ENCODE measurements at places on chromosomes 11 and 22.

DNA sequence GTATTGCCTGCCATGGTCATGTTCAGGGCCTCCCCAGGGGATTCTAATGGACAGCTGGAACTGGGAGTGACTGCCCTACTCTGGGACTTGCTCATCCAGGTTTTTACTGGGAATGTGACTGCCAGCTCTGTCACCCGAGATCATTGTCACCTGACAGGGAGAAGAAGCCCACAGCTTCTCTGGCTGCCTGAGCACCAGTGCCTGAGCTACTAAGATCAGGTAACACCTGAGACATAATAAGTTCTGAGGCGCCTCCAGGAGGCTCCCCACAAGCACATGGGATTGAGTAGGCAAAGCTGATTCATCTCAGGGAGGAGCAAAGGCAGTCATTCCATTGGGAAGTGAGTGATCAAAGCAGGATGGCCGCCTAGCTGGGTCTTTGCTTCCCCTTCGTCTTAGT lies 84.2 kb upstream of the GALNT18 start:
- DNase-seq, result no peak

DNA sequence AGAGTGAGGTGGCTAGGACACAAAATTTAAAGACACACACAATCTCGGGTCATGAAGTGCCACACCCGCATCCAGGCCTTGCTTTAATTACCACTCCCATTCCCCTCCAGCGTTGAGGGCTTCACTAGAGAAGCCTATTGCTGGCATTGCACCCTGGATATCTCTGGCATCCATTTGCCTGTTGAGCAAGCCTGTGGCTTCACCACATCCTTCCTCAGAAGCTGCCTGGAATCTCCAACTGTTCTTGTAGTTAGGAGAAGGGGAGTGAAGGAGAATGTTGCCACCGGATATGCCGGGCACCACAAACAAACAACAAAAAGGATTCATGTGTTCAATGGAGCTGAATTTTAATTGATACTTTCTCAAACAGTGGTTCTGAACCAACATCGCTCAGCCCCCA lies 34.4 kb upstream of the RCN1 start:
- DNase-seq, result peak; percentile 64

DNA sequence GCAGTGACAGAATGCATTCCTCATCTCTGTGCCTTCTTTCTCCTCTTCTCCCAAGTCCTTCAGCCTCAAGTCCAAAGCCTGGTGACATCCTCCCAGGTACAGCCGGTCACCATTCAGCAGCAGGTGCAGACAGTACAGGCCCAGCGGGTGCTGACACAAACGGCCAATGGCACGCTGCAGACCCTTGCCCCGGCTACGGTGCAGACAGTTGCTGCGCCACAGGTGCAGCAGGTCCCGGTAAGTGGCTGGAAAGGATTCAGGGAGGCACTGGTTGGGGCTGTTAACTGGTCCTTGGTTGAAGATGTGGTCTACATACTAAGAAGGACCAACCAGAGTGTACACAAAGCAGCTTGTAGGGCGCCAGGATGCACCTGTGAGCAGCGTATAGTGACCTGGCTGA lies 35.7 kb downstream of the SREBF2 start:
- DNase-seq, result no peak

DNA sequence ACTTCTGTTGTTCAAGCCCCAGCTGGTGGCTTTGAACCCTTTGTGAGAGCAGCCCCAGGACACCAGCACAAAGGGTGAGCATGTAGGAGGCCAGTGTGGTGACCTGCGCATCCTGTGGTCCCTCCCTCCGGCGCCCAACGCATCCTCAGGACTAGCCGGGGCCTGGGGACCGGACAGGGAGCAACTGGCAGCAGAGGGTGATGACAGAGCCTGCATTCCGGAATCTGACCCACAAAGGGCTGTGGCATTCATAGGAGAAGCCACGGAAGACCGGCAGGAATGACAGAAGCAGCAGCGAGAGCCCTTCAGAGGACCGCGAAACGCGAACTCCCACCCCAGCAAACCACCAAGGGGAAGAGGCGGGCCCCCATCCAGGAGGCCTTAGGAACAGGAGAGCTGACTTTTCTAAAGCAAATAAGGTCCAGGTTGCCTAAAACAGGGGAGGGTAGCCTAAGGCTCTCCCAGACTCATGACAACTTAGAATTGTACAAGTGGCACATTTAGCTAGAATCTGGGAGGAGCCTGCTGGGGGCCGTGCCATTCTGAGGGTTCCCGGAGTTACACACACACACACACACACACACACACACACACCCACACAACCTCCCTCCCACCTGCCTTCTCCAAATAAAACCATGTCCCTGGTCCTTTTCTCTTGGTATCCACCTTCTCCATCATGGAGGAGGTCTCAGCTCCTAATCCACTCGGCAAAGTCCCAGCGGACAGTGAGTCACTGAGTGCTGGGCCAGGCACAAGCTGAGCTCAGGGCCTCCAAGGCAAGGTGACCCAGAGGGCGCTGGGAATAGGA lies 232.7 kb downstream of the CTTN start:
- no peak for DNase-seq

DNA sequence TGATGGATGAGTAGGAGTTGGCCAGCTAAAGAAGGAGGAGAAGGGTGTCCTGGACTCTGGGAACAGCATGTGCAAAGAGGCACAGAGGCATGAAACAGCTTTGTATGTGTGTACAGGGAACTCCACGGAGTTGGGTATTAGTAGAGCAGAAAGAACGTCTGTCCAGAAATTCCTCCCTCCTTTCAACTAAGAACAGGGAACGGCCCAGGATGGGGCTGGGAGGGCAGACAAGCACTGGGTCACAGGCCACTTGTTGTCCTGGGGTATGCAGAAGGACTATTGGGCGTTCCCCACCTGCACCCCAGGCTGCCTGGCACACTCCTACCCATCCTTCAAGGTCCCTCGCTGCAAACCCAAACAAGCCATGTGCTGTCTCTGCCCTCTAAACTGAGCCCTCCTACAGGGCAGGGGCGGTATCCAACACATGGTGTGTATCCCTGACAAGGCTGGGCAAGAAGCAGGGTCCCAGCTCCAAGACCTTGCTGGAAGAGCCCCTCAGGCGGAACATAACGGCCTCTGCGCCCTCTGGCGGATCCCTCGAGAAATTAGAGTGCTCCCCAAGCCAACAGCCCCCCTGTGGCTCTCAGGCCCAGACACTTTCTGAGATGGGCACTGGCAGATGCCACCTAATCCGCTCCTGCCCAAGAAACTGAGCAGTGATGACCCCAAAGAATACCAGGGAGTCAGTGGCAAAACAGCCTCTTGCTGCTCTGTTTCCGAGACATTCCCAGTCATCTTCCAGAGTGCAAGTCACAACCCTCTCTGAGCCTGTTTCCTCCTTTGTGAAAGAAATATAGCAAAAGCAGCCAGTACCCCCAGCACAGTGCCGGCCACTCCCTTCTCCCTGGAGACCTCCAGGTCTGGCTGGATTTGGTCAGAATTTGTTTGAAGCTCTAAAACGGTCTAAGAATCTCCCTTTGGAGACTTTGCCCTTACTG lies 1.6 kb upstream of the ELFN2 start:
- DNase-seq, result no peak

DNA sequence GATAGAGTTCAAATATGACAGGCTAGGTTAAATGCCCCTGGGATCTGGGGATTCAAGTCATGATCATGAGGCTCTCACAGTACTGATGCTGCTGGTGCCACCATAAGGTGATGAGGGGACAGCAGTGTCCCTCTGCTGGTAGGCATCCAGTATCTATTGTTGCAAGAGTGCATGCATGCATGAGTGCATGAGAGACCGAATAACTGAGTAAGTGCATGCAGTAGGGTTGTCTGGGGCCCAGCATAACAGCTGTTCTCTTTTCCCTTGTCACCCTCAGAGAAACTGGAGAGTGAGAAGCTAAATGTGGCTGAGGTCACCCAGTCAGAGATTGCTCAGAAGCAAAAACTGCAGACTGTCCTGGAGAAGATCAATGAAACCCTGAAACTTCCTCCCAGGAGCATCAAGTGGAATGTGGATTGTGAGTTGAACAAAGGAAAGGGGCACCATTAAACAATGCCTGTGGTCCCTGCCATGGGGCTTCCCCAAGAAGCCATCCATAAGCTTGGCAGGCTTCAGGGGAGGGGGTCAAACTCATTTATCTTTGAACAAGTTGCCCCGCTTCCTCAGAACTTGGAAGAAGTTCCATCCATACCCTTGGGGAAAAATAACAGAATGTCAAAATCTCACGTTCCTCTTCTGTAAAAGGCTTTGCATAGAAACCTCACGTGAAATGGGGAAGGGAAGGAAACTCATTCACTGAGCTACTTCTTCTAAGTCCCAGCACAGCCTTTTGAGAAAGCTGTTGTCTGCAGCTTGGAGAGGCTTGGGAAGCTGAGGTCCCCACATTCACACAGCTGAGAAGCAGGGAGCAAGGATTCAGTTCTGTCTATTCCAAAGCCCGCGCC lies 119.0 kb downstream of the PARVA start:
- no peak for DNase-seq

- no peak for DNase-seq
These were observed 283.3 kb downstream of the CASP12 start for GRCh38 chr11:104614961-104615360.

- DNase-seq, result no peak
These were observed 32.7 kb downstream of the PRDM10 start for GRCh38 chr11:129969920-129970319.

DNA sequence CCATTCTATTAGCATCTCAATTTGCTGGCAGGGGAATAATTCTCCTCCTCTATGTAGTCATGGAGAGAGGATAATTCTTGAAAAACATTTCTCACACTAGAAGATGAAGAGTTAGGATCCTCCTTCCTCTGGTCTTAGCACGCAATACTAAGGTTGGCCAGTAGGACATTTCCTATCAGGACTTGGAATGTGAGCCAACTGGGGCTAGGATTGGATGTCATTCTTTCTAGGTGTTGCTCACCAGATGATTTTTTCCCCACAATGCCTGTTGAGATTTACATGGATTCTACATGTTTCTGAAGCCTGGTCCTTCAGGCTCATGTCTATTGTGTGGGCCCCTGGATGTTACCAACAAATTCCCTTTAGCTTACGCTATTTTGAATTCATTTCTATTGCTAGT lies 28.0 kb downstream of the SLN start:
- DNase-seq, result no peak

DNA sequence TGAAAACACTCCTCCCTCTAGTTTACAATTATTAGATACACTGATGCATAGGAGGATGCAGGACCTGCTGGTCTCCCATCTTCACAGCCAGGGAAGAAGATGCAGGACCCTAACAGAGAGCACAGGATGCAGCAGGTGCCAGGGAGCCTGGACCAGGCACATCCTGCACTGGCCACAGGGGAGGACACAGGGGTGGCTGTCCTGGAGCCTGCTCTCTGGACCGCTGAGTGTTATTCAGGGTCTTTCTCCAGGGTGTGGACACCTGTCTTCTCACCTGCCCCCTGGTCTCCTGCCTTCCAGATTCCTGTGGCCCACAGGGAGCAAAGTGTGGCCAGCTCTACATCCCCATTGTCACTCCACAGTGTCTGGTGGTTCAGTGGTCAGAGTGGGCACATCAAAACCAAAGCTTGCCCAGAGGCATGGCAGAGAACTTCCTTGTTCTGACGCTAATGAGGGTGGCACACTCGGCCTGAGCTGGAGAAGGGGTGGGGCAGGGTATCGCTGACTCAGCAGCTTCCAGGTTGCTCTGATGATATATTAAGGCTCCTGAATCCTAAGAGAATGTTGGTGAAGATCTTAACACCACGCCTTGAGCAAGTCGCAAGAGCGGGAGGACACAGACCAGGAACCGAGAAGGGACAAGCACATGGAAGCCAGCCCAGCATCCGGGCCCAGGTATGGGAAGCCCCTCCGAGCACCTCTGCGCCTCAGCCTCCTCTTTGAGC lies at the start of gene APOBEC3A:
Gene APOBEC3A (plus strand): TSS at position 564 of the 725 bp plus-strand sequence. CDS start 83 bp downstream, at position 647.
- no peak for DNase-seq

GRCh38 chr11:66845876-66846212 lies 2.6 kb downstream of the RCE1 start:
- DNase-seq, result no peak

DNA sequence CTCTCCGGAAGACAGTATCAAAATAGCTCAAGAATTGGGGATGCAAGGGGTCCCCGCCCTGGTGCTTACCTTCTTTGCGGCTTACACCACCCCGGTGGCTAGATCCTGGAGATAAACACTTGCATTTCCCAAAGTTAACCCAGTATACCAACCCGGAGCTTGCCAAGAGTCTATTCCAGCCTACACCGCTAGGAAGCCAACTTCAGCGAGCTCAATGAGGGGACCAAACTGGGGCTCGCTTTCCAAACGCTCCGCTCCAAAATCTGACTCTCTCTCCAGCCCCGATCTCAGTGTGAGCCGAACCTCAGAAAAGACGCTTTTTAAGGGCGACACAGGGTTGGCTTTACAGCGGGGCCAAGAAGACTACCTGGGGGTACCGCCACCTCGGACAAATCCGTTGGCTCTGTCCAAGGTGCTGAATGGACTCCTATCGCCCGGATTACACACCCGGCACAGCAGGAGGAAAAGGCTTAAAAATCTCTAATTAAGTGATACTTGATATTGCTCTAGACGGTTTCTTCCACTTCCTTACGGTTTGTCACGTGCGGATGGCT lies 20.1 kb upstream of the BDNF start:
- DNase-seq, result no peak

GRCh38 chr11:47007579-47007978 lies 71.0 kb downstream of the CSTPP1 start:
- no peak for DNase-seq

DNA sequence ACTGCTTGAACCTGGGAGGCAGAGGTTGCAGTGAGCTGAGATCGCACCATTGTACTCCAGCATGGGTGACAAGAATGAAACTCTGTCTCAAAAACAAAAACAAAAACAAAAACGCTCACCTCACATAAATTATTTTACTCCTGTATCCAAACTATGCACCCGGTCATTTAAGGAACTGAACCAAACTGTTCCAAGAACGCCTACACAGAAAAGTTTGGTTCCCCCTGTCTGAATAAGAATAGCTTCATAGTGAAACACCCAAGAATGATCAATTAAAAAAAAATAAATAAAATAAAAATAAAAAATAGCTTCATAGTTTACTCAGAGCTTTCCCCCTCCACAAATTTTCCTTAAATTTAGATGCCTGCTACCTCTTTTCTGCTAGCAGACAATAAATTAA lies 13.7 kb downstream of the NUP98 start:
- no peak for DNase-seq

DNA sequence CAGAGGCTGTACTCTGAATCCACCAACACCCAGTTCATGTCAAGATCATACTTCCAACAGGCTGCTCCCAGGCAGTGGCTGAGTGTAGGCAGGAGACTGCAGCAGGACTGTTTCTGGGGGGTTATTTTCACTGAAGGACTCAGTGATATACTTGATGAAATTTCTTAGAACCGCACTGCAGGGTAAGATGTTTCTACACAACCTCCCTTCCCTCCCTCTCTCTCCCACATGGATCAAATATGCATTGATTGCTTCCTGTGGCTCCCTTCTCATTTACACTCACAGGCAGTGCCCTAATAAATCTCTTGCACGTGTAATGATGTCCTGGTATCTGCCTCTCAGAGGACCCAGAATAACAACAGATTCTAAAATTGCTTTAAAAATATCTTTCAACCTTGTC lies 251.3 kb upstream of the CCDC179 start:
- no peak for DNase-seq
